Forelimb muscle (tissue), 1 donor: ENCODE measurements at places on chromosomes 3 and 15.

DNA sequence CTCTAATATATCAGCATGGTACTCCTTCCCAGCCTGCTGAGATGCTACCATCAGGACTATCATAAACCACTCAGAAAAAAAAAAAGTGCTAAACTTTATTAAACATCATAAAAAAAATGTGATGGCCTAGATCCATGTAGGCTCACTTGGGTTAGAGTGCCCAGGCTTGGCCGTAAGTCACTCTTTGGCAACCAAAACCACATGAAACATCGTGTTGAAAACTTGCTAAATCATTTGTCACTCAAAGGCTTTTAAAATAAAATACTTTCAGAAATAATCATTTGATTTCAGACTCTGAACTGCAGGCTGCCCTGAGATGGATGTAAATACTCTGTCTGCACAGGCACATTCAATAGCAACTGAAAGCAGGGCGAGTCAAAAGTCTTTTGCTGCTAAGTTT, 78.4 kb upstream of the WNT5A start:
- DNase-seq = no peak

DNA sequence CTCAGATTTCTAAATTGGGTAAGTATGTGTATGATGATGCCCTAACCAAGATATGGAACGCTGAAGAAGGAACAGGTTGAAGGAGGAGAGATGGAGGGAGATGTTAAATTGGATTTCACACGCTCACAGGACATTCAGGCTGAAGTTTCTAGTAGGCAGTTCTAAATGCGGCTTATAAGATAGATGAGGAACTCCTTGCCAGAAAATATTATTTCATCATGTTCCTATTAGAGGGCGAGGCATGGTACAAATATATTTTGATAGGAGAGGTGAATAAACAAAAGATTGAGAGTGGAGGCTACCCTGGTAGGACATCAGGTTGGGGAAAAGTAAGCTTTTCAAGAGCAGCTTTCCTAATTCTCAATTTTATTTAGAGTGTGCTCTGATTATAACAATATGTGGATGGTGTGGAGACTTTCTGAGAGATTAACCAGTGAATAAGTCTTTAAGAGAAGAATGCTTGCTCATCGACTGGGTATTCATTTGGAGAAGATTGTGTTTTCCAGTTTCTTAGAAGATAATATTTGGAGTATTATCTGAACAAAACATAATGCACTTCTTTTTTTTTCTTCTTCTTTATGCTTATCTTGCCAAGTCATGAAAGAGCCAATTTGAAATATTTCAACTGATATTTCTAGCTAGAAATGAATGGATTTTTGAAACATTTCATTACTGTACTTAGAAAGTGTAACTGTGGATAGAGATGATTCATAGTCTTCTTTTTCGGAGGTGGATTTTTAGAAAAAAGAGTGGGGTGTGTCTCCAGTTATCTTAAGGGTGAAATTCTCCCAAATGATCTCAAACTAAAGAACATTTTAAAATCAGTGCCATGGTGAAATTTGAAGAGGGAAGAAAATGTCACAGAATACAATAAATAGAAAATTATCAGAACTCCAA, 88.5 kb downstream of the B3GALNT1 start:
- DNase-seq = no peak

GRCh38 chr3:69647081-69647480, 92.2 kb upstream of the MITF start:
- no peak for DNase-seq

DNA sequence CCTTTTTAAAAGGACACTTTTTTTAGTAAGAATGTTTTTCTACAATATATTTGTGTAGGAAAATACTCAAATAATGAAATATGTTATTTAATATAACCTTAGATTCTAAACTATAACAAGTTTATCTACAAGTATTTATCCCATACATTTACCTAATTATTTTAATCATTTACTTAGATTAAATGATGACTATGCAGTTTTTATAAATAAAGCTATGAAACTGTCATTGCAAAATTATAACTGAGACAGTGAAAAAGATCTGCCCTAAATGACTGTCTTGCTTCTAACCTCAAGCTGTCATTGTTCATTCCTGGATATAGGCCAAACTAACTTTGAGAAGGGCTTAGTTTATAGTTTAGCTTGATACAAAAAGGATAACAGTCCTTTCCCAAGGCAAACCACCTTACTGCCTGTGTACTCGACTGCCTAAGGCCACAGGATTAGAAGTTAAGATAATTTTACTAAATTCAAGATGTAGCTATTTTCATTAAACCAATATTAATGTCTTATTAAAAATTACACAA, 84.1 kb downstream of the GLDN start:
- no peak for DNase-seq

DNA sequence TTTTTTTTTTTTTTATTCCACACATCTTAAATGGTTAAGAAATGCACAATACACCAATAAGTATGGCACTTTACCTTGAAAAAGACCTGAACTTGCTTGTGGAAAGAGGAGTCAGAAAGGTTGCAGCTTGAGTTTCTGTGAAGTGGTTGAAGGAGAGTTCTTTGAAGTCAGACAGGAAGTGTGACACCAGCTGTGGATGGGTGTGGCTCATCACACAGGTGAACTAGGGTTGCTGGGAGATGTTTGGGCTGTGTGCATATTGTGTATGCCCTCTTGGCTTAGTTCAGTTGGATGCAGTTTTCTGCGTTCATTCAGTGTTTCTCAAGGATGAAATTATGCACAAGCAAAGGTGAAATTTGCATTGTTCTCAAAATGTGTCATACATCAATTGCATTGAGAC, 6.3 kb downstream of the AEN start:
- no peak for DNase-seq

GRCh38 chr15:38058596-38059075, 124.2 kb downstream of the TMCO5A start:
- no peak for DNase-seq
